Neural crest cell (in vitro differentiated cells): ENCODE measurements at places on chromosomes 12 and 14.

DNA sequence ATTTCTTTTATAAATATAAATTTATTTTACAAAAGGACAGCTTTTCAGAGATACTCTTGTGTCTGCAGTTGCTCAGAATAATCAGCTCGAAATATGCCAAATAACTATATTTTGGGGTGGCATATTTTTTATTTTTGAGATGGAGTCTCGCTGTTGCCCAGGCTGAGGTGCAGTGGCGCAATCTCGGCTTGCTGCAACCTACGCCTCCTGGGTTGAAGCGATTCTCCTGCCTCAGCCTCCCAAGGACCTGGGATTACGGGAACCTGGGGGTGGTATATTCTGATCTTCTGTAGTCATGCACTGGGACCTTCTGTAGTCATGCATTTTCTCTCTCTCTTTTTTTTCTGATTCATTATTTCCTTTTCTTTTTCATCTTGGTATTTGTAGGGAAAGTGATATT, 135.0 kb upstream of the AMIGO2 start:
- no peaks in the 10 kb centered on the region for H3K4me1 ChIP-seq
- no peaks in the 10 kb centered on the region for H3K36me3 ChIP-seq
- no peak overlapping the region for H3K27ac ChIP-seq
- no peak for DNase-seq

DNA sequence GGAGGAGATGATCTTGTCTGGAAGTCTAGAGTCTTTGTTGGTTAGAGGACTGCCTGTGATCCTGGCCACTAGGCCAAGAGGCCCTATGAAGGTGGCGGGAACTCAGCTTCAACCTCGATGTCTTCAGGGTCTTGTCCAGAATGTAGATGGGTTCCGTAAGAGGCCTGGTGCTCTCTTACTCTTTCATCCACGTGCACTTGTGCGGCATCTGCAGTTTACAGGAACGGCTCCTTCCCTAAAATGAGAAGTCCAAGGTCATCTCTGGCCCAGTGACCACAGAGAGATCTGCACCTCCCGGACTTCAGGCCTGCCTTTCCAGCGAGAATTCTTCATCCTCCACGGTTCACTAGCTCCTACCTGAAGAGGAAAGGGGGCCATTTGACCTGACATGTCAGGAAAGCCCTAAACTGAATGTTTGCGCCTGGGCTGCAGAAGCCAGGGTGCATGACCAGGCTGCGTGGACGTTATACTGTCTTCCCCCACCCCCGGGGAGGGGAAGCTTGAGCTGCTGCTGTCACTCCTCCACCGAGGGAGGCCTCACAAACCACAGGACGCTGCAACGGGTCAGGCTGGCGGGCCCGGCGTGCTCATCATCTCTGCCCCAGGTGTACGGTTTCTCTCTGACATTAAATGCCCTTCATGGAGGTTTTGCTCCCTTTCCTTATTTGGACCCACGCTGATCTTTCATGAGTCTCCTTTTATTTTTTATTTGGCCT, 17.7 kb downstream of the WNT5B start:
- peaks cover 14% of the 10 kb centered on the region for H3K4me1 ChIP-seq
- H3K4me3 ChIP-seq = no peak overlapping the region
- H3K27ac ChIP-seq = no peak overlapping the region
- no peaks in the 10 kb centered on the region for H3K27me3 ChIP-seq
- no peak for DNase-seq
- H3K36me3 ChIP-seq = no peaks in the 10 kb centered on the region

GRCh38 chr14:105193916-105194782, 13.0 kb upstream of the NUDT14 start:
- H3K4me3 ChIP-seq = no peak overlapping the region
- no peaks in the 10 kb centered on the region for H3K36me3 ChIP-seq
- H3K27ac ChIP-seq = peak overlapping the region; percentile 48
- H3K4me1 ChIP-seq = peaks cover 24% of the 10 kb centered on the region

GRCh38 chr12:8681129-8681884, 16.5 kb upstream of the RIMKLB start:
- H3K4me1 ChIP-seq = peaks cover 10% of the 10 kb centered on the region
- DNase-seq = no peak
- H3K4me3 ChIP-seq = no peak overlapping the region
- H3K27ac ChIP-seq = no peak overlapping the region
- no peaks in the 10 kb centered on the region for H3K27me3 ChIP-seq

DNA sequence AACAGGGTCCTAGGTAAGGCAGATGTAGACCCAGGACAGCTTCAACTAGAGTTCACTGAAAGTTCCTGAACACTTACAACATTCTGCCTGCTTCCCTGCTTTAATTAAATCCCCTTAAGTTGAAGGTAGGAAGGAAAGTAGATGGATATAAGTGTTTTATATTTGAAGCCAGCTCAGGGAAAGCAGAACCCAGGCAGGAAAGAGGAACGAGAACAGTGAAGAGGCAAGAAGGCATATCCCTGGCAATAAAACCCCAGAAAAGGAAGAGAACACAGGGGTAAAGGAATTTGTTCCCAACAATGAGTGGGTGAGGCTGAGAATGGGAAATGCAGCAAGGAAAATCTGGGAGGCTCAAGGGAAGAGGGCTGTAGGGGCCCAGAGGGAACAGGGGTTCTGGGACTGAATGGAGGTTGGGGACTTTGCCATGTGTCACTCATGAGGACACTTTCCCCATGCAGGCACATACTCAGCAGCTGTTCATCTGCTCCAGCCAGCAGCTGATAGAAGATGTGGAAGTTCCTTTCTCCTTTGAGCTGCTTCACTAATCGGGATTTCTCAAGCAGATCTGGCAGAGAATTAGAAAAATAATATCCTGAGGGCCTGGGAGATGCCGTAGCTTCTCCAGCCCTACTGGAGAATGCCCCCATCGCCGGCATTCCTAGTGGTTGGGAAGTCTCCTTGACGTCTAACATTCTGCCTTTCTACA, 3.7 kb downstream of the MYO1A start:
- peaks cover 59% of the 10 kb centered on the region for H3K27me3 ChIP-seq
- H3K27ac ChIP-seq = no peak overlapping the region
- no peak for DNase-seq
- no peaks in the 10 kb centered on the region for H3K4me1 ChIP-seq
- H3K36me3 ChIP-seq = no peaks in the 10 kb centered on the region

DNA sequence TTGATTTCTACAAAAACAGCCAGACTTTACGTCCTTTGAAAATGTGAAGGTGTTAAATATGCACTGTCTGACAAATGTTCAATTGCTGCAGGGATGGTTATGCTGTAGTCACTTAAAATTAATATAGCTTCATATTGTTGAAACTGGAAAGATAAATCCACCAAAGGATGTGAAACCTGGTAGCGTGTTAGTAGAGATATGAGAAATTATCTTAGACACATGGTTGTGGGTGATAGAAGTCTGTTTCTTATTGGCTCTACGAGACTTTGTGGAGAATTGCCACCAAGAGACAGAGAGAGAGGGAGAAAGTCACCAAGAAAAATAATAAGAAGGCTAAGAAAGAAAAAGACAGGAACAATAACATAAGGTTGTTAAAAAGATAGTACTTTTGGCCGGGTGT, 2.6 kb upstream of the CAPRIN2 start:
- H3K4me1 ChIP-seq = peaks cover 25% of the 10 kb centered on the region
- H3K4me3 ChIP-seq = peak overlapping the region; percentile 6
- no peak overlapping the region for H3K27ac ChIP-seq
- H3K36me3 ChIP-seq = no peaks in the 10 kb centered on the region
- no peak for DNase-seq
- H3K27me3 ChIP-seq = no peaks in the 10 kb centered on the region
